Type B pancreatic cell (in vitro differentiated cells): ENCODE measurements at places on chromosomes 1 and 21.

DNA sequence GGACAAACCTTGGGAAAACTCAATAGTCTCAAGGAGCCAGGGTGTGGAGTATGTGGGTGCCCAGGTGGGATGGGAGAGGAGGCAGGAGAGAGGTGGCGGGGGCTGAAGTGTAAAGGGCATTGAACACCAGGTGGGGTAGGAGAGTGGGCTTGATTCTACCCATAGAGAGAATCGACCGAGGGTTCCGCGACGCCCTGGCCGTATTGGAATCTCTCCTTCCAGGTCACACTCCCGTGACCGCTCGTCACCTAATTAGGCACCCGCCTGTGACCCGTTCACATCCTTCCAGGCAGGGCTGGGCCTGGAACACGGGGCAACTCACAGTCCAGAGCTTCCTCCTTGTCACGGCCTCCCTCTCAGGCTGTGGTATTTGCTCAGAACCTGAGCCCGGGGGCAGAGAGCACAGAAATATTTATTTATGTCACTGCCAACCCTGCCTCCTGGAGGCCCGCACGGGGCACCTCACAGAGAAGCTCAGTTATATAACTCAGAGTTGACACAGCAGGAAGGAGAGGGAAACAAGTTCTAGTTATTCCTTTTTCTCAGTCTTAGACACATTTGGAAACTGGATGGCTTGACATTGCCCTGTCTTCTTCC lies 12.0 kb downstream of the NCMAP start:
- DNase-seq: no peak

DNA sequence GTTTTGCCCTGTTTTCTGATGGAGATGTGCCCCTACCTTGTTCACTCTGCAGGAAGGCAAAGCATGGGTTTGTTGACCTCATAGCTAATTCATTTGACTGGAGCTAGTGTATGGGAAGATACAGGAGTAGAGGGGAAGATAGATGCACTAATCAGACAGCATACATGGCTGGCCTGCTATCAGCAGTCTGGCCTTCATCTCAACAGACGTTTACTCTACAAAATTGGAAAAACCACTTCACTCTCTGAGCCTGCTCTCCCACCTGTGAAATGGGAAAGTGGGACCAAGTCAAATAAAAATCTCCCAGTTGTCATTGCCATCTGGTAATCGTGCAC lies 235.2 kb upstream of the RAB4A start:
- DNase-seq: no peak

- DNase-seq: no peak
These were observed 100.2 kb downstream of the SPATA46 start for GRCh38 chr1:162276493-162276892.

GRCh38 chr1:65230731-65231481 lies 78.4 kb upstream of the DNAJC6 start:
- DNase-seq: no peak

GRCh38 chr1:46536527-46536926 lies 14.9 kb downstream of the KNCN start:
- no peak for DNase-seq

DNA sequence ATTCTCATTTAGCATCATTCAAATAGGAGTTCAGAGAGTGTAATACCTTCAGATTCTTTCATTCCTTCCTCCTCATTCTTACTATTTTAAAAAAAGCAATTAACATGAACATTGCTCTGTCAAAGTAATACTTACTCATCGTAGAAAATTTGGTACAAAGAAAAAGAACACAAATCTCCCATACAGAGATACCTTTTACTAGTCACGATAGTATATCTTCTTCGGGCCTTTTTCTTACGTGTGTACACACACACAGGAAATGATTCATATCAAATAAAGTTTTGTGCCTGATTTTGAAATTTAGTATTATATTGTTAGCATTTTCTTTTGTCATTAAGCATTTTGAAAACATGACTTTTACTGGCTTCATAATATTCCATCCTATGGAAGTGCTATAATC lies 52.9 kb downstream of the NCF2 start:
- DNase-seq: no peak

DNA sequence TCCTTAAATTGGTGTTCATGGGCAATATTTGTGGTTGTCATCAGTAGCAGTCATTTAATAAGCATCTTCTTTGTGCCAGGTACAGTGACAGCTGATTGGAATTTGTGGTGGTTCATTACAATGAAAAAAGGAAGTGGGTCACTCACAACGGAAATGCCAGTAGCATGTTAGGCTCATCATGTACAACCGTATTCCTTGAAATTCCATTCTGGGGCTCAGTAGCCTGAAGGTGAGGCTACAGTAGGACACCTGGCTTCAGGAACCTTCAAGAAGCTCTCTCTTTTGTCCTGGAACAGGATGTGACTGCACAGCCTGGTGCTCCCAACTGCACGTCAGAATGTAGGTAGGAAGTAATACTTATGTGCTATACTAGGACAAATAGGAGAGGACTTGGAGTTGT lies 93.9 kb downstream of the ST3GAL3 start:
- DNase-seq: no peak

- DNase-seq: no peak
These were observed 48.6 kb downstream of the TRAF5 start for GRCh38 chr1:211375146-211375818.

DNA sequence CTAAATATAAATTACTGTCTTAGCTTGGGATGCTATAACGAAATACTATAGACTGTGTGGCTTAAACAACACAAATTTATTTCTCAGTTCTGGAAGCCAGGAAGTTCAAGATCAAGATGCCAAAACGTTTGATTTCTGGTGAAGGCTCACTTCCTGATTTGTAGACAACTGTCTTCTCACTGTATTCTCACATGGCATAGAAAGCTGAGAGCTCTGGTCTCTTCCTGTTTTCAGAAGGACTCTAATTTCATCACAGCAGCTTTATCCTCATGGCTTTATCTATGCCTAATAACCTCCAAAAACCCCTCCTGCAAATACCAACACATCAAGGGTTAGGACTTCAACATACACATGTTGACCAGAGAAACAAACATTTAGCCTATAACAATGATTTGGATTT lies 1795.5 kb downstream of the MRPL39 start:
- no peak for DNase-seq

GRCh38 chr1:67674260-67675011 lies 10.6 kb upstream of the GADD45A start:
- no peak for DNase-seq

DNA sequence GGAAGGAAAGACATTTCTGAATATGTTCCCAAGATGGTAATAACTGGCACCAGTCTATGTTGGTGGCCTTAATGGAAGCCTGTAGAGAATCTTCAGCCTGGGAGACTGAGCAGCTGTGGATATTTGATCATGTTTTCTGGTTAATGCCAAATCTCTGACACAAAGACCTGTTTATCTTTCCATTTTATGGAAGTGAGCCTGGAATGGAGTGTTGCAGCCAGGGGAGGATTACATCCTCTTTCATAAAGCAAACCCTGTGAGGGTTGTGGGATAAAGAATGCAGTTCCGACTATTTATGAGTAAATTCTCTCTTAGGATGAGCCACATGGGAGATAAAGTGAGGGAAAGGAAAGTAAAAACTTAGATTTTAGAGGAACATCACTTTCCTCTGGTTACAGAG lies 144.1 kb downstream of the PCP4 start:
- no peak for DNase-seq

DNA sequence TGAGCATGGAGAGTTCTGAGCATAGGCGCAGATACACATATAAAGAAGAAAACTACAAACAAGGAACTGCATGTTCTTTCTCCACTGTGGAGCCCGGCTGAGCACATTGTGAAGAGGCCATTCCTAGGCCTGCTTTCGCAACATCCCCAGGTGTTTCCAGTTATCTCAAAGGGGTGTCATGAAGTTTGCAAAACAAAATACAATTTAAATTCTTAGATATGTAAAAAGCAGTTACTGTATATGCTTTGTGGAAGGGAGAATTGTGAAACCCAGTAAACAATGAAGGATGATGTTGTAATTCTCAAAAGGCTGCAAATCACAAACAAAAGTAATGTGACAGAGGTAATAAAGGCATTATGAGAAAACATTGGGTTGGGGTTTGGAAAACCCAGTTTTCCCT lies 98.6 kb upstream of the ZNF644 start:
- no peak for DNase-seq

DNA sequence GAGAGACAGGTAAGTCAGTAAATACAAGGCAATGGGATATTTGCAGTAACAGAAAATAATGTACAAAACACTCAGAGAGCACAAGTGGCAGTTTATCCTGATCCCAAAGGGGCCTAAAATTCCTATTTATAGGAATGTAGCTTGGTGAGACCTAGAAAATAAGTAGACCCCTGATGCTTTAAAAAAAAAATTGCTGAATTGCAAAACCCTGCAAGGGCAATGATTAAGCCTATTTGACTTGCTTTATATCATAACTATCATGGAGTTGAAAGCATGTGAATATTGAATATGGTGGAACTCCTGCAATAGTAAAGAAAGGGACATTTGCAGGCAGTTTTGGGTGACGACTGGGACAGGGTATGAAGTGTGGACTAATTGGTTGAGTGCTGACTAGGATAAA lies 101.9 kb upstream of the C1orf21 start:
- DNase-seq: no peak

DNA sequence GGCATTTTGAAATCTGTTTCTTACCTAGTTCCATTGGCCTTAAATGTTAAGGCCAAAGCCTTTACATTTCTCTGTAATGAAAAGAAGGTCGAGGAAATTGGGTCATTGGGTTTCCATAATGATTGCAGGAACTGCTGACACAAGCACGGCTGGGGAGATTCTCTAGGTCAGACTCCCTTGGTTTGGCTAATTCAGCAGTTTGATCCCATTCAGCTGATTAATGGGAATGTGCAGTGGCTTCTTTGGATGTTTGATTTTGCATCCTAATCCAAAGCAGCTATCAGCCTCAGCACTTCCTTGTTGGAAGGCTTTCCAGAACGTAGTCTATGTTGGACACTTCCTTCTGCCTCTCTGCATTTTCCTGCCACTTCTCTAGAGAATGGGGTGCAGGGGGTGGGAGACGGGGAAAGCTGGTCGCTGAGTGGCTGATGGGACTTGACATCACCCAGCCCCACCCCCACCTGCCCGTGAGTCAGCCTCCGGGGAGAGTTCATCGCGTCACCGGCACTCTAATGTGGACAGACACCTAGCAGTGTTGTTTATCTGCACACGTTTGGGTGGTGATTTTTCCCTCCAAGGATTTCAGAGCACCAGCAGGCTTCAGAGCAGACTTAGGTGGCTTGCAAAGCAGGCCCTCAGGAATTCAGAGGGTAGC lies 5.4 kb downstream of the PSEN2 start:
- peak; percentile 54 for DNase-seq

DNA sequence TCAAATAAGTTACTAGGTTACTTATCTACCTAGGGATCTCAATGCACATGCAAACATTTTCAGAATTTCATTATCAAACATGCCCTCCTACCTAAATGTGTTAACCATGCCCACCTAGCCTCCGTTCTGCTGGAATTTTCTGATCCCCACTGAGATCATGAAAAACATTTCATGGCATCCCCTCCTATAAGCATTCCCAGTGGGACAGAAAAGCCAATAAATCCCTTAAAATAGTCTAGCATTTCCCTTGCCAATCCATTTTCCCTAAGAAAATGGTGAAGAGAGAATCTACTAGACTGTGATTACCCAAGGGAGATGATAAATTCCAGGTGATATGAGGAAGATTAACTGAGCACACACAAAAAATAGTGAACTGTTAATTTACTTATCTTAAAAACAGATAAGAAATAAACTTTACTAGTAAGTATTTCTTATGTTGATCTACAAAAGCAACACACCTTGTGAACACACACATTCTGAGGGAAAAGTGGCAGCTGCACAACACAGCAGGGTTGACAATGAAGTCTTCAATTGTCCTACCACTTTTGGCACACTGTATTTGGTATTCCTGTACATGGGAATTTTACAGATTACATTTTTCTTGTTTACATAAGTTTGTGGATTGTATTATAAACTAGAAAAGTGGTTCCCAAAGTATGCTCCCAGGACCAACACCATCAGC lies 49.6 kb downstream of the ARID4B start:
- DNase-seq: no peak

GRCh38 chr1:198121056-198121826 lies 35.6 kb upstream of the NEK7 start:
- no peak for DNase-seq

DNA sequence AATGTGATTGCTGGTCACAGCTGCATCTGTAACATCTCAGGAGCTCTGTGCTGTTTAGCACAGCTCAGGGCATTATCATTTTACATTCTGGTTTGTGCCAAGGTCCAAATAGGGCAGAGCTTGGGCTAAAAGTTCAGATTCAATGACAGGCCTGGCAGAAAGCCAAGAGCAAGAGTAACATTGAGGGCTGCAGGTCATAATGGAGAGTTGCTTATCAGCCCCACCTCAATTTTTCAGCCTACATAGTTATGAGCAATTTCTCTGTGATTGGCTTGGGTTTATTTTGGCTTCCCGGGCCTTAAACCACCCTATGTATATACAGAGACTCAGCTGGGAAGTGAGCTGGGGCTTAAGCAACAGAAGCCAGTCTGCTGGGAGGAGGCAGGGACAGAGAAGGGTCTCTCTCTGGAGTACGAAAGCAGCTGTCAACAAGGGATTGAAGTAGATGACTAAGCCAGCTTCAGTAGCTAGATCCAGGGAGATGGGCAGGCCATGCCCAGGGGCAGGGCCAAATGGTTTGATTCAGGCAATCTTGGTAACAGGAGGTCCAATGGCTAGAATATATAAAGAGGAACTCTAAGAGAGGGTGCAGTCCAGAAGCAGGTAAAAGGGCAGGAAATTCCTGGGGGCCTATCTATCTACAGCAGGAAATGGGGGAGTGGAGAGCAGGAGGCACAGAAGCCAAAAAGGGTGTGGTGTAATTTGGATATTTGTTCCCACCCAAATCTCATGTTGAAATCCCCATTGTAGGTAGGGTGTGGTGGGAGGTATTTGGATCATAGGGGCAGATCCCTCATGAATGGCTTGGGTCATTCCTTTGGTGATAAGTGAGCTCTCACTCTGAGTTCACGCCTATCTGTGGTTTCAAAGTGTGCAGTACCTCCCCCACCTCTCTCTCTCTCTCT lies 49.0 kb downstream of the BRINP2 start:
- DNase-seq: no peak

DNA sequence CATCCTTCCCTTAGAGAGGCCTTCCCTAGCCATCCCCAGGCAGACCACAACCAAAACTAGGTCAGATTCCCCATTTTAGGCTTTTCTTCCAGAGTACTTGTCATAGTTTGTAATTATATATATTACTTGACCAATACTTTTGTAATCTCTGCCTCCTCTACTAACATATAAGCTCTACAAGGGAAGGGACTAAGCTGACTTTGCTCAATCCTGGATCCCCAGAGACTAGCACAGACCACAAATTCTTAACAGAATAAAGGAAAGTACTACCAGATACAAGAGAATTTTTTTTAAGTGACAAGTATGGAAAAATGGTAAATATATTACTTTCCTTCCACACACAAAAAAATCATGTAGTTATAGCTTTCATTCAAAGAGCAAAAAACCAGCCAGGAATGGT lies 2.0 kb downstream of the ZMYM6 start:
- DNase-seq: no peak

- no peak for DNase-seq
These were observed 35.1 kb upstream of the LRRC39 start for GRCh38 chr1:100213141-100213540.

DNA sequence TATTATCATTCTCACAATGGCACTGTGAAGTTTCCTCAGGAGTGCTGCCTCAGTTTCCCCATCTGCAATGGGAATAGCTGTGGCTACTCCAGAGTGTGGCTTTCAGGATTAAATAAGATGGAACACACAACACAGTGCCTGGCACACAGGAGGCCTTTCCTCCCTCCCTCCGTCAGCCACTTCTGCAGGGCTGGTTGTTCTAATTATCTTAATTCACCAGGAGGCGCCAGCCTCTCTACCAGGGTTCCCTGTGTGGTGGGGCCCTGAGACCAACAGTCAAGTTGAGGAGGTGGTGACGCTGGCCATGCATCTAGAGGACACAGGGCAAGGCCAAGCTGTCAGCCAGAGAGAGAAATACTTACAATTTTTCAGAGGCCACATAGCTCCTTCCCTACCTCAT lies 6.3 kb upstream of the FOXO6 start:
- no peak for DNase-seq
